ENCODE measurements at places on chromosomes 2 and 18.

DNA sequence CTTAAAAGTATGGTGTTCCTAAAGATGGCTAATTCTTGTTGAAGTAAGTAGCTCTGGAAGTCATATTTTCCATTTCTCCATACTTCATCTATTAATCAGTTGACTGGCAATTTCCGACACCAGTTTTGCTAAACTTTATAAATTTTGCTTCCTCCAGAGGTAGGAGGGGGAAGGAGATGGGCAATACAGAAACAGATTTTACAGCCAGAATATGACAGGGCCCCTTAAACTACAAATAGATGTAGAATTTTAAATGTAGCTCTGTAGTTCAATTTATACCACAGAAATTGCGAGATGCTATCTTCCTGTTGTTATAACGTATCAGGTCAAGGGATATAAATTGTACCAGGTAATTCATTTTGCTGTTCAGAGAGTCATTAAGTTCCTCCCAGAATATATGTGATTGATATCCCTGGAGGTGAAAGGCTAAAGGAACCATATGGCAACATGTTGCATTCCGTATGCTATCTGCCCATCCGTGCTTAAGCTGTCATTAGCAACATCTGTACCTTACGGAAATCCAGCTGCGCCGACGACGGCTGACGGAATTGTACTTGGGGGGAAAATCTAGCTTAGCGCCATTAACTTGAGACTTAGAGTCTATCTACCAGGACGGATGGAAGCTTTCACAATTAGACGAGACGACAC, 8.4 kb upstream of the NR4A2 start:
- DNase-seq: peak; percentile 49

- DNase-seq: no peak
Observed at GRCh38 chr2:2174956-2175355, 156.1 kb downstream of the MYT1L start.

- DNase-seq: no peak
Observed at GRCh38 chr18:73136134-73136533, 268.3 kb upstream of the NETO1 start.

GRCh38 chr18:681985-682384, 24.5 kb downstream of the TYMS start:
- peak; percentile 92 for DNase-seq

- no peak for DNase-seq
Observed at GRCh38 chr2:136248242-136248641, 130.3 kb upstream of the CXCR4 start.

- peak; percentile 78 for DNase-seq
Observed at GRCh38 chr2:28366496-28367282, 26.0 kb upstream of the FOSL2 start.

DNA sequence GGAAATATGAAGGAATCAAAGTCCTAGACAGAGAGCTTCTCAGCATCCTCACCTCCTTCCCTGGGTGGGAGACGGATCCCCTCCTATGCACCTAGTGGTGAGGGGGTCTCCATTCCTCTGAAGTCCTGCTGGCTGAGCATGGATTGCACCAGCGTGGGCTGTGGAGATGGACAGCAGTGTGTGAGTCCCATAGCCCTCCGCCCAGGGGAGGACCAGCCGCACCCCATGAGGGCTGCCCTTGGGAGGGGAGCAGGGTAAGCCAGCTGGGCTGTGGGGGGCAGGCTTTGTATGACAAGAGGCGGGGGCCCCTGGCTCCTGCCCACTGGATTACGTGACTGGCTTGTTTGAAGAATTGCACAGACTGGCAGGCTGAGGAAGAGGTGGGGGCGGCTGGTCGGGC, 768.2 kb downstream of the GALR1 start:
- no peak for DNase-seq

- no peak for DNase-seq
Observed at GRCh38 chr18:48925491-48925780, 25.3 kb downstream of the SMAD7 start.

All from activated CD4-positive, alpha-beta T cell treated with anti-CD3 and anti-CD28 coated beads, Interleukin-2, Interleukin-6, amounts not matched to agents 100 ng/mL and 50 ng/mL, durations not matched to agents 16 hours and 8 hours (primary cell).